ENCODE measurements at places on chromosomes 1 and 21. TPM values are rescaled to one million over a fixed set of nuclear protein-coding genes. Genes with fewer than 3 reads are reported as not detected.

- DNase-seq, result no peak
Observed at GRCh38 chr1:171985639-171986038, 144.3 kb downstream of the DNM3 start.

- no peak for DNase-seq
Observed at GRCh38 chr21:35222021-35222420, 172.9 kb upstream of the RUNX1 start.

- peak; percentile 53 for DNase-seq
Observed at GRCh38 chr1:112956544-112957132, 642 bp upstream of the SLC16A1 start.

- no peak for DNase-seq
Observed at GRCh38 chr1:29451368-29451892, 215.1 kb downstream of the PTPRU start.

- DNase-seq, result no peak
Observed at GRCh38 chr1:223228931-223229528, 86.0 kb upstream of the TLR5 start.

- no peak for DNase-seq
Observed at GRCh38 chr1:118692143-118692542, 296.0 kb downstream of the TBX15 start.

DNA sequence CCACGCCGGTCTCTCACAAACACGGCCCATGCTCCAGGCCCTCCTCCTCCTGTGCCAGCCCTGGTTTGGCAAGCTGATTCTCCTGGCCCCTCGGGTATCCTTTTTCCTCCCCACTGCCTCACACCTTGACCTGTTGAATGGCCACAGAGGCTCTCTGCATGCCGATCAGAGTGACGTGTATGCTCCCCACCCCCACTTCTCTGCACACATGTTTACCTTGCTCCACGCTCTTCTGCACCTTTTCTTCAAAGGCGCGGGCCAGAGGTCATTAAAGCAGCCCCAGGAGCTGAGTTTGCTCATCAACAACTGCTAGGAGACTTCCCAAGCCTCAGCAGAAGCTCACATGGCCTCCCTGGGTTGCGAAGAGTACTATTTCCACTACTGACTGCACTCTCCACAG is 139.3 kb upstream of the EDN2 start:
- DNase-seq, result no peak

The LRRC39 gene
- total RNA-seq, result 0.71 TPM

The NMNAT2 gene
- 0.62 TPM for total RNA-seq

Measured in lower lobe of right lung (tissue), 2 donors.